ENCODE measurements at places on chromosomes 16 and 17.
A peak's percentile ranks its signal among the peaks of the same experiment; 100 is the strongest.

DNA sequence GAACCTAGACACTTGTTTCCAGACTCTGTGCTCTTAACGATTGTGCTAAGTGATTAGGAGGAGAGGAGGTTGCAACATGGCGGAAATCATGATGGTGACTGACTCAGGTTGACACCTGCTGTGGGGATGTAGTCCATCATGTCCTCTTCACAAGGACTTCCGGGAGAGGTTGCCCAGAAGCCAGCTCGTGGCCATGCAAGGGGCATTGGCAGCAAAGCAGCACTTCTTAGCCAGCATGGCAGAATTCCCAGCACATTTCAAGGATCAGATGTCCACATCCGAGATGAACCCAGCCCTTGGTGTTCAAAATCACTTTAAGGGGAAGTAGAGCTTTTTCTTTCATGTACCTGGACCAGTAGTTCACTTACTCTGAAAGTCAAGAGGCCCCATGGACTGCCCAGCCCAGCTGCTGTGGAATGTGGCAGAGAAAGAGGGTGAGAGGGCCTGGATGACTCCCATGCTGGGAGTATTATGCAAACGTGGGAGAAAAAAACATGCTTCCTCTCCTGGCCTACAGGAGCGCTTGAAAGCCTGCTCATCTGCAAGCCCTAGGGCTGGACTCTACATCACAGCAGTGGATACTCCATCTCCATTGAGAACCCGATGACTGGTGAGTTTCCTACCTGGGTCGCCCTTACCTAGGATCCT is 65.5 kb downstream of the IRX6 start:
- no peak for DNase-seq

- no peak for DNase-seq
These were observed 2204.8 kb downstream of the TP53TG3F start for GRCh38 chr16:35664091-35664693.

DNA sequence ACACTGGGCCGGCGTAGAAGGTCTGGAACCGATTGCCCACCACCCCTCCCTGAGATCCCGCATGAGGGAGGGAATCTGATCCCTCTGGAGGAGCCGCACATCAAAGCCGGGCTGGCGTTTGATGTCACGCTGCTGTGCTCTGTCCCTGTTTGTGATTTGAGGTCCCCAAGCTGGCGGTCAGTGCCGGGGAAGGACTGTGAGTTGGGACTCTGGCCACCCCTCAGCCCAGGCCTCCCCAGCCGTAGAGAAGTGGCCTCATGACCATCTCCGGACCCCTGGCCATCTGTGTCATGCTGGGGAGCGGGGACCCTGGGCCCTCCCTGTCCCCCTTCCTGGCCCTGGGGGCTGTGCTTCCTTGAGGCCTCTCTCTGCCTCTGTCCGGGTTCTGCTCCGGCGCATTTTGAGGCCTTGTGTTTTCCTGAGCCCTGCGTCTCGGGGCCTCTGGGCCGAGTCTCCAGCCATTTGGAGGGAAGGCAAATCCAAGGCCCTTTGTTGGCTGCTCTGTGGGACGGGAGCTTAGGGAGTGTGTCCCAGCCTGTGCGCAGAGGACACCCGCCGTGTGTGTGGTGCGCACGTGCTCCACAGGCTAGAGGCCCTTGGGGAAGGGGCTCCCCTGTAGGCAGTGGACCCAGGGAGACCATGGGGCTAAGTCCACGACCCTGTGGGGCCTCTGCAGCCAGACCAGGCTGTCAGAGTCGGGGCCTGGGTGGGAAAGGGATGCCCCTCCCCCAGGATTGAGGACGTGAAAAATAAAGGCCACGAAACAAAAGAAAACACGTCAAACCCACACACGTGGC is 15.1 kb downstream of the ASPSCR1 start:
- no peak for DNase-seq

DNA sequence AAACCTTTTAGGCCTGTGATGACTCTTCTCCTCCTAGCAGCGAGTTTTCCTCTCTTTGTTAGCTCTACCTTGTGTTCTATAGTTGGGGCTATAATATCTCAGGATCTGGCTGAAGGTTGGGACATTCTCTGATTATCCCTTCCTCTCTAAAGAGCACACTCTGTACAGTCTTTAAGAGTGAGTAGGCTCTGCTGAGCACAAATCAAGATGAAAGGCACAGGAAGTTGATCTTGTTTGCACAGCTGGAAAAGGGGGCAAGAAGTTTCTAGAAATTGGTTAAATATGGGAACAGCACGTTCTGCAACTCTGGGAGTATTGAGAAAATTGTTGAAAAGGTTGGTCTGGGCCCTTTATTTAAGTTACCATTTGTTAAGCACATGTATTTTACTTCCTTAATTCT is 240.9 kb downstream of the CDH11 start:
- DNase-seq, result no peak

- peak; percentile 37 for DNase-seq
These were observed 7.4 kb downstream of the FOXF1 start for GRCh38 chr16:86517652-86518258.

DNA sequence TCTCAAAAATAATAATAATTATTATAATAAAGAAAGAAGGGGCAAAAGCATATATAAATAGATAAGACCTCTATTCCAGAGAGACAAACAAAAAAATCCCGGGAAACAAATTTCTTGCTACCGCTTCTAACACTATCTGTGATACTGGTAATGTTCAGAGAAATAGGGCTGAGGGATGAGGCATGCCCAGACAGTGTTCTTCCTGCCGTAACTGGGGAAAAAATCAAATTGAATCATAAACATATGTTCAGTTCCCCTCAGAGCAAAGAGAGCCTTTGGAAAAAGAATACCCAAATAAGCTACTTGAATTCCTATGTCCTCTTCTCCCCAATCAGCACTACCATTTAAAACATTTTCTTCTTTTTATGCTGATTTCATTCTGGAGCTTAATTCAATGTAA is 688.0 kb downstream of the KCNJ2 start:
- no peak for DNase-seq

GRCh38 chr17:2954898-2955445 is 108.4 kb downstream of the OR1D5 start:
- no peak for DNase-seq

DNA sequence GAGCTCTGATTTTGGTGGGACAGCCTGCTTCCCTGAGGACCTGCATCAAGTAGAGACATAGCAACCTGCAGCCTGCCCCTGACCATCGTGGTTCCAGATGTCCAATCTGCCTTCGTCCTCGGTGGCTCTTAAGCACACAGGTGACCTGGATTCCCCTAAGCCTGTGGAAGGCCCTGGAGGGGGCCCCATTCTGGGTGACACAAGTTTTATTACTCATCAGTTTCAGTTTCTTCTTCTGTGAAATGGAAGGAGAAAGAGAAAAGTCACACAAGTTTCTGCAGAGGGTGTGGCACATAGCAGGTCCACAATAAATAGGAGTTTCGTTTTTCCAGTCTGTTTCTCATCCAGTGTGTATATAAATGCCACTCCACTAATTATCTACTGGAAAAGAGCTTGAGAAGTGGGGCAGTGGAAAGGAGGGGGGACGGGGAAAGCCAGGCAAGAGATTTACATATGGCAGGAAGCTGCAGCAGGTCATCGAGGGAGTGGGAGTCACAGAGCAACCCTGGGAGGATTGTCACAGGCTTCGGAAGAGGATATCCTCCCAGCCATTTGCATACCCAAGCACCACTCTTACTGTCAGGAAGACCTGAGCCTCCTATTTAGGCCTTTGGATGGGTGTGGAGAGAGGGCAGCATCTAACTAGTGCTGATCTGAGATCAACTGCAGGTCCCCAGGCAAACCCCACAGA is 10.0 kb upstream of the NOS2 start:
- no peak for DNase-seq

DNA sequence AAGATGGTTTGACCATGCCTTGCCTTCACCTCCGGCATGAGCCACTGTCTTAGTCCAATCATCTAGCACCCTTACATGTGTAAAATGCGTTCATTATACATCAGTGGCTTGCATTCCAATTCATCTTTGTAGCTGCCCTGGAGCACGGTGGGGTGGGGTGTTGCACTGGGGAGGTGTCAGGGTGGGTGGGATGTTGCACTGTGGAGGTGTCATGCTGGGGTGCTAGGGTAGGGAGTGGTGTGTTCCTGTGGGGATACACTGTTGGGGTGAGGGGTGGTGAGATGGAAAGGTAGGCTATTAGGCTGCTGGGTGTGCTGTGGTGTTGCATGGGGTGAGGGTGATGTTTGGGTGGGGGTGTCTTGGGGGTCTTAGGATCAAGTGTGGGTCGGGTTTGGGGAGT is 47.0 kb downstream of the NLRC5 start:
- DNase-seq, result no peak

DNA sequence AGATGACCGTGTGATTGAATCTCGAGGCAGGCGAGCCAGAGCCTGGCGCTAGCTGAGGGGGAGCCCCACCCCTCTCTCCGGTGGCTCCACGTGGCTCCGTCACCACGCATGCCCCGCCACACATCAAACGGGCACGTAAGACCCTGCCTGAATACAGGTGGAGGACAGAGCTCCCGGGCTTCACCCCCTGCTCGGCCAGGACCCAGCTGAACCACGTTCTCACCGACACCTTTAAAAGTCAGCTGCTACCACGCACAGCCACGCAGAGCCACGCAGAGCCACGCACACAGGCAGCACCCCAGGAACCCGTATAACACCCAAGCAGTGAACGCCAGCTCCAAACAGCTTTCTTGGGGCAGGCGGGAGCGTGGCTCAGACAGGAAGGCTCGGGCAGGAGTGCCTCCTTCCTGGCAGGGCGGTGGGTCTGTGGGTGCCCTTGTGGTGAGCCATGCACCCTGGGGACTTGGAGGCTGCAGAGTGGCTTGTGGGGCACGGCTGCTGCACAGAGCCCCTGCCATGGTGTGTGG is 4.4 kb downstream of the TMEM204 start:
- DNase-seq, result no peak
